ENCODE measurements at places on chromosomes 4 and X.

GRCh38 chrX:33415459-33415858 is 204.1 kb upstream of the DMD start:
- DNase-seq: no peak

- peak; percentile 32 for DNase-seq
Observed at GRCh38 chrX:4547213-4547836, 833.9 kb upstream of the PRKX start.

GRCh38 chr4:140027101-140027500 is 126.9 kb downstream of the MAML3 start:
- no peak for DNase-seq

- no peak for DNase-seq
Observed at GRCh38 chr4:188316391-188316790, 177.2 kb downstream of the TRIML1 start.

DNA sequence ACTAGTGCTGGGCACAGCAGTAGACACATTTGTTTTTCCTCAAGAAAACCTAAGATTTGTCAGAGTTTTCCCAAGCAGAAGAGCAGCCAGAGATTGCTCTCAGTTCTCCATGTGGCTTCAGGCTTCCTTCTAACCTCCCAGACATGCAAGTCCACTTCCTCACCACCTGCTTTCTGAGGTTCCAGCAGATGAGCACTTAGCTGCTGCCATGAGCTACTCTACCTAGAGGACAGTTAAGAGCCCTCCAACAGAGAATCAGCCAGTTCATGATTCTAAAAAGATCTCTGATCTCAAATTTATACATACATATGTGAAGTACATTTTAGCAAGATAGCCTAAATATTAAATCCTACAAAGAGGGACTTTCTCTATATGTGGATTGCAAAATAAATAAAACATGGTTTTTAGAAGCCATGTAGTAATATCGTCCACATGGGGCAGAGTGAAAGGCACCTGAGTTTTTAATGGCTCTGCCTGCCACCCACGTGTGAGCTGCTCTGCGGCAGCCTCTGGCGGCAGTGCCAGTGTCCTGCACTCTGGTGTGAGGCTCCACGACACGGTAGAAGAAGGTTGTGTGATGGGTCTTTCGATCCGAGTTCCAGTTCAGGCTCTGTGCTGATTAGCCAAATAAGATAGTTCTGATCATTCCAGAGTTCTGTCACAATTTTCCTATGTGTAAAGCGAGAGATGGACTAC is 10.3 kb downstream of the CYP4V2 start:
- DNase-seq: peak; percentile 17

DNA sequence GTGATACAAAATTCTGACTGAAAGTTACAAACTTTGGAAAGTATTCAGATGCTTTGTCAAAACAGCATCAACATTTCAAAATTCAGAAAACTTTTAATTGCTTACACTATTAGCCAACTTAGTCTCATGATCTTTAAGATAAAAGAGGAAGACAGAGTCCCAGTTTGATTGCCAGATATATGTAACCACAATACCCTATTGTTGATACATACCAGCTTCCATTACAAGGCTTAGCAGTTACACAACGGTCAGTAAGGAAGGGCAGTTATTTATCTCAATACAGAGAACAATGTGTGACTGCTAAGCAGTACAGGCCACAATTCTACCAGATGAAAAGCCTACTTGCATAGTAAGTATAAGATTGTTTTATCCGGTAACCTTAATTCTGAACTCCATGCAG is 138.4 kb downstream of the SPANXN3 start:
- no peak for DNase-seq

- DNase-seq: peak; percentile 42
Observed at GRCh38 chr4:103032574-103032973, 13.1 kb upstream of the SLC9B1 start.

GRCh38 chr4:4791299-4792111 is 68.0 kb upstream of the MSX1 start:
- no peak for DNase-seq

GRCh38 chrX:130267956-130268448 is 697 bp downstream of the ZNF280C start:
- DNase-seq: no peak

- DNase-seq: no peak
Observed at GRCh38 chr4:155495572-155496293, 119.0 kb upstream of the MAP9 start.

GRCh38 chr4:20356565-20356964 is 104.9 kb downstream of the SLIT2 start:
- no peak for DNase-seq

DNA sequence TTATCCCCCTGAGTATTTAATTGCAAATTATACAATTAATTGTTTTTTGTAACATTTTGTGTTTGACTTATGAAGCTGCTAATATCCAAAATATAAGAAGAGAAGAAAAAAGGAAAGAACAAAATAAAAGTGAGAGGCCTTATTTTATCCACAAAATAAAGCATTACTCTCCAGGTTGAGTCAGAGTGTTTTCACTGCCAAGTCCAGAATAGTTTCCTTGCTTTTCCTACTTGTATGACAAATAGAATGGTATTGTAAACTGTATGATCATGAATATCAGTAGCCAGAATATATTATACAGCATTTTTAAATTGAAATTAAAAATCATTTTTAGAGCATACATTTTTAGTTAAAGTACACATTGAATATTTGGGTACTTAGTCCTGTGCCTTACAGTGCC is 237.8 kb downstream of the NDST4 start:
- no peak for DNase-seq

DNA sequence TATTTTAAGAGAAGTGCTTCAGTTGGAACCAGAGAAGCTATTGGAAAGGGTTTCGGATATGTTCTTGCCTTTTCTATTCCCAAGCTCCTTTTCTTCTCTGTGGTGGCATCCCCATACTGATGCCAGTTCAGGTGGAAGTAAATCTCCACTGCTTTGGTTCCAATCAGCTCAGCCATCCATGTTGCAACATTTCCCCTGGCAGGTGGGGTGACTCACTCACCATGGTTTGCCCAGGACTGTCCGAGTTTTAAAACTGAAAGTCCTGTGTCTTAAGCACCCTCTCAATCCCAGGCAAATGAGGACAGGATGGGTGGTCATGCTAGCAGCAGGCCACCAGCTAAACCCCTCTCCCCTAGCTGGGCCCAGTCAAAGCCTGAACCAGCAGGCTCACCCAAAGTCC is 15.1 kb downstream of the RAI2 start:
- no peak for DNase-seq

DNA sequence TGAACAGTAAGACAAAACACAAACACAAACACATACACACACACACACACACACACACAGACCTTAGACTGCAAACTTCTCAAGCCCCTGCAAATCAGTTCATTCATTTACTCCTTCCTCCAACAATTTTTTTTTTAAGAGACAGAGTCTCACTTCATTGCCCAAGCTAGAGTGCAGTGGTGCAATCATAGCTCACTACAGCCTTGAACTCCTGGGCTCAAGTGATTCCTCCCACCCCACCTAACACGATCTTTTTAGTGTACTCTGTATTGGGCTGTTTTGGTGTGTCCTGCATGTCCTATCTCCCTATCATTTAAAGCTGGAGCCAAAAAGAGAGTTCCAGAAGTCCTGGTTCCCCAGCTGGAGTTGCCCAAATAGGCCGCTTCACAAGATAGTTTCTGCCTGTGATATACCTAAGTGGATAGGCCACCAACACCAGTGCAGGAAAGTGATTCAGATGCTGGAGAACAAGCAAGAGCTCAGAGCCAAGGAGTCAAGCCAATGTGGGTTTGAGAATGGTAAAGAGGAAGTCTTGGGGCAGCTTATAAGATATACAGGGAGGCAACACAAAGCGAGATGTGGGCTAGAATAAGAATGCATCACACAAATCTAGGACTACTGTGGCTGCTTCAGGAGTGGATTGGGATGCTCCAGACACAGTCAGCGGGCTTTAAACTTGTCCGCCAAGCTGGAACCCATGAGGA is 85.4 kb upstream of the RAPGEF2 start:
- DNase-seq: no peak

DNA sequence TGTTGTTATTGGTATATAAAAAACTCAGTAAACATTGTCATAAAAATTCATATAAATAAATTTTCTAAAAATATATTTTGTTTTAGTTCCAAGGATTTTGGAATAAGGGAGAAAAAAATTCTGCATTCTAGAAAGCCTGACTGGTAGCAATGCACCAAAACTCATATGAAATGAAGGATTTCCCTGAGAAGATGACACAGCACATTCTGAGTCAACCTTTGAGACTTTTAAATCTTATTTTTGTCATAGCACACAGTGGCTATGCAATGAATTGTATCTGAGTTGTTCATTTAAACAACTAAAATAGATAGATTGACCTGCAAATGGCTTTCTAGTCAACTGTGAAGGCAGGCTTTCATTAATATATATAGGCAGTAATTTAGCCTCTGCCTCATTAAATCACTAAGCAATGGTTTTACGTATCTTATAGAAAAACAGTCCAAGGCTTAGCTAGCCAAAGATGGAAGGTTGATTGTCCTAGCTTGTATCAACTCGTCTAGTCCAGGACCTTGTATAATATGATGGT is 239.1 kb upstream of the NEIL3 start:
- no peak for DNase-seq

DNA sequence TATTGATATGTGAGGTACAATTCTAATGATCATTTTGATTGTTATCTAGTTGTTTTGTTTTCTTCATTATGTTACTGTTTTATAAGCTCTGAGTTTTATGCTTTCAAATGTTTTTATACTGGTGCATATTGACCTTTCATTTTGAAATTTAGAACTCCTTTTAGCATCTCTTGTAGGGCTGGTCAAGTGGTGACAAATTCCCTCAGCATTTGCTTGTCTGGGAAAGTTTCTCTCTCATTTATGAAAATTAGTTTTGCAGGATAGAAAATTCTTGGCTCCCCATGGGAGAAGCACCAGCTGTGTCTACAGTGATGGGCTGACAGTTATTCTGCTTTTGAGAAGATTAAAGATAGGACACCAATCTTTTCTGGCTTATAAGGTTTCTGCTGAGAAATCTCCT is 105.3 kb upstream of the SPRY1 start:
- no peak for DNase-seq

DNA sequence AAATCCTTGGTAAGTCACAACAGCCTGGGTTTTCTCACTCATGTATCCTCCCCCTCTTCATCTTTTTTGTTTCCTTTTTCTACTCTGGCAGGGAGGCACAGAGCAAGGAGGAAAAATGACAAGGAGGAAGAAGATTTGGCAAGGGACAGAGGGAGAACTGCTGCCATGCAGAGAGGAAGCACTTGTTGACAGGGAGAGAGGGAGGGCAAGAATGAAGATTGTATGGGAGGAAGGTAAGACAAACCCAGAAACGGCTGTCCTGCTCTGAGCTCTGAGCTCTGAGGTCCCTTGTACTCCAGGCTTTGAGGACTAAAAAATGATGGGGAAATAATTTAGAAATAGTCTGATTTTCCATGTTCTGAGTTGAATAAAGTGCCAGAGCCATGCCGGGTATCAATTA is 123.9 kb downstream of the DCHS2 start:
- DNase-seq: no peak

- no peak for DNase-seq
Observed at GRCh38 chr4:93436000-93436626, 392.4 kb upstream of the ATOH1 start.

DNA sequence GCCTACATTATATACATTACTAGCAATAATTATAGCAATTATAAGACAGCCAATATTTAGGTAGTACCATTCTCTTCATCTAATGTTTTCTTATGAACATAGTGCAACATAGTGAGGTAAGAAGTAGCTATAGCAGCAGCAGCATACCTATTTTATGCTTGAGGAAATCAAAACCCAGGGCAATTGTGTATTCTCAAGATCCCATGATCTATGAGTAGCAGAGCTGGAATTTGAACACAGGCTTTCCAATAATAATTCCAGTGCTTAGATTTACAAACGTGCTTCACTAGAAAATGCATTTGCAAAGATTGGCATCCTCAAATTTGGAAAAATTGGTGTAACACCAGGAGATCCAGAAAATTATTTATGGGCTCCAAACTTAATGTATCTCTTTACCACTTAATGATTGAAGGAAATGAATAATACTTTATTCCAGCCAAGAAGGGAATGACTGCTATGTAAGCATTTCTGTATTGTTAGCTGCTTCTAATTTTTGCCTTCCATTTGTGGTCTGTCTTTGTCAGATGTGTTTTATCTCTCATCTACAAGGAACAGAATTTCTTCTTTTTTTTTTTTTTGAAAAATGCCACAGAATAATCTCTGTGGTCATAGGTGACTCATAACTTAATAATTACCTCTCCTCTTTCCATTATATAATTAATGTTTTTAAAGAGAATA is 451.1 kb downstream of the ARAP2 start:
- peak; percentile 13 for DNase-seq

- DNase-seq: peak; percentile 36
Observed at GRCh38 chrX:69128588-69128987, 36.7 kb downstream of the PJA1 start.

DNA sequence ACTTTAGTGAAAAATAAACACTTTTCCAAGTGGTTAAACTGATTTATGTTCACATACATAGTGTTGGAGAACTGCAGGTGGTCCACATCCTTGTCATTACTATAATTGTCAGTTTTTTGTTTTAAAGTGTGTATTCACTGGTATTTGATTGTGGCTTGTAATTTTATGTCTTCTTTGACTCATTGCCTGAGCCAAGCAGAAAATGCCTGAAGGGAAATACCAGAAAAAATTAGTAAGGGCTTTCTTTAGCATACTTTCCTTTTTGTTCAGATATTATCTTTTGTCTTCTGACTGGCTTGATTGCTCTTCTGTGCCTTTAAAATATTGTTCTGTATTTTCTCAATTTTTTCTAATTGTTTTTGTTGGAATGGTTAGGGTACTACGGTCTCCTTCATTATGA is 981.3 kb downstream of the C4orf33 start:
- no peak for DNase-seq

GRCh38 chr4:168735735-168736134 is 238.9 kb downstream of the PALLD start:
- no peak for DNase-seq

- DNase-seq: no peak
Observed at GRCh38 chr4:140331876-140332275, 41.6 kb upstream of the SCOC start.

DNA sequence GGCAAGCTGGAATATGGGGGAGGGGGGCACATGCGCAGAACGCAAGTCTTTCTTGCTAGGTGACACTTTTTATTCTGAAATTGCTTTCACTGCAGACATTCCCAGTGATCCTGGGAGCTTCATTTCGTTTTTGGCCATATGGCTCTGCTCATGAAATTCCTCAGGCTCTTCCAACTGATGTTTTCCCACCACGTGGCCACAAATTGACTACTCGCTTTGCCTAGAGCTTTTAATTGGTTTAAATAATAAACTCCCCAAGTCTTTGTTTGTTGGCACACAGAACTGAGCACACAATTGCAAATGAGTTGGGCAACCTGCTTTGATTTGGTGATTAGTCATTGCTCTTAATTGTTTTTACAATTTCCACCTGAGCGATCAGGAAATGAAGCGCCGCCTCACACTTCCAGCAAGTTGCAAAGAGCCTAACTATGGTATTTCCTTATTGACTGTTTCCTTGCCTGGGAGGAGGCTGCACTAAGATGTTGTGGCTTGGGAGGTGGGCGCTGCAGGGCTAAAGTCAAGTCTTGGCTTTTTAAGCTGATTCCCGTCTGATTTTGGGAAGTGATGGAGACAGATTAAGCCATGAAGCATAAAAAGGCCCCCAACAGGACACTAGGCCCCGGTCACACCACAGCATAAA is 282.5 kb downstream of the ZIC3 start:
- no peak for DNase-seq
